ENCODE measurements at places on chromosomes 13 and 19.

DNA sequence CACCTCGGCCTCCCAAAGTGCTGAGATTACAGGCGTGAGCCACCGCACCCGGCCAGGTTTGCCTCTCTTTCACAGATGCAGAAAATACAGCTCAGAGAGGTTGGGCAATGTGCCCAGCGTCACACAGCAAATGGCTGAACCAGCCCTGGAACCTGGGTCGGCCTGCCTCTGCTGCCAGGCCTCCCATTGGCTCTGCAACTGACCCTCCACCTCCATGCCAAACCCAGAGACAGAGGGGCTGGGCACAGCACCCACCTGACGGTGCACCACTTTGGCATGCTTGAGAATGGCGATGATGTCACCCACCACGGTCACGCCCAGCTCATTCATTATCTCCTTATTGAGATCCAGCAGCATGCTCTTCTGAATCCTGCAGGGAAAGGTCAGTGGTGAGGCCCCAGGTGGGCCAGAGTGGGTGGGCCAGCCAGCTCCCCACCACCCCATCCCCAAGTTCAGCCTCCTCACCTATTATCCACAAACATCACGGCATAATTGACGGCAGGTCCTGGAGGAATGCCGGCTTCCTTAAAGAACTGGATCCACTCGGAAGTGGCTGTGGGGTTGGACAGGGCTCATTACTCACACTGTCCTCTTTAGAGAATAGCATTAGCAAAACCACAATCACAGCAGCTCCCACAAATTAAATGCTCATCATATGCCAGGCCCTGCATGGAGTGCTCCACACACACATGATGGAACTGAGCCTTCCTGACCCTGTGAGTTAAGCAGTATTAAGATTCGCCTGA, 12.2 kb downstream of the C19orf47 start:
- DNase-seq, result no peak

GRCh38 chr13:41655997-41656396, 198.6 kb downstream of the RGCC start:
- DNase-seq, result no peak

DNA sequence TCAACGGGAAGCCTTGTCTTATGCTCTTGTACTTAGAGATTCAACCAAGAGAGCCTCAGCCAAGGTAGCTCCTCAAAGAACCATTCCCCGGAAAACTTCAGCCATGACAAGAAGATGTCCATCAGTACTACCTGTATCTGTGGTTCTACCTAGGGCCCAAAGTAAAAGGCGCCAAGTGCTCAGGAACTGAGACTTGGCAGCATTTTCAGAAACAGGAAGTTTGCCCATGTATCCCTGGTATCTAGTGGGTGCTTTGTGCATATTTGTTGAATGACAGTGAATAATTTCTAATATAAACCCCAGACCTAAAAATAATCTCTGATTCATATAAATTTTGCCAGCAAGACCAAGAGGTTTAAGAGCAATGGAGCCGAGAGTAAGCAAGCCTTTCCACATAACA, 7.2 kb downstream of the FAM216B start:
- DNase-seq, result no peak

DNA sequence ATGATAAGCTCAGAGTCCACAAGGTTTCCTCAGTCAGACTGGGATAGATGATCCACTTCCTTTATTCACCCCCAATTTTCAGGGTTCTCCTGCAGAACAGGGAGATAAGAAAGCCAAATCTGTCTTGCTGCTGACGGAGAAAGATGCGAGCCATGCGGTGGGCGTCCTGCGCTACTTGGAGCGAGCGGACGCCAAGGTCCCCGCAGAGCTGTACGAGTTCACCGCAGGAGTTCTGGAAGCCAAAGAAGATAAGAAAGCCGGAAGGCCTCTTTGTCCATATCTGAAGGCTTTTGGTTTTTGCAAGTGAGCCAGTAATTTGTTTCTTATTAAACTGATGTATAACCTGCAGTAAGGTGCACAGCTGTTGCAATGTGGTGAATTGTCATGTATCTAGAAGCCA, 66.7 kb downstream of the SLC7A9 start:
- DNase-seq, result no peak

- DNase-seq, result no peak
Measured at GRCh38 chr13:37561031-37561430, 37.5 kb downstream of the POSTN start.

DNA sequence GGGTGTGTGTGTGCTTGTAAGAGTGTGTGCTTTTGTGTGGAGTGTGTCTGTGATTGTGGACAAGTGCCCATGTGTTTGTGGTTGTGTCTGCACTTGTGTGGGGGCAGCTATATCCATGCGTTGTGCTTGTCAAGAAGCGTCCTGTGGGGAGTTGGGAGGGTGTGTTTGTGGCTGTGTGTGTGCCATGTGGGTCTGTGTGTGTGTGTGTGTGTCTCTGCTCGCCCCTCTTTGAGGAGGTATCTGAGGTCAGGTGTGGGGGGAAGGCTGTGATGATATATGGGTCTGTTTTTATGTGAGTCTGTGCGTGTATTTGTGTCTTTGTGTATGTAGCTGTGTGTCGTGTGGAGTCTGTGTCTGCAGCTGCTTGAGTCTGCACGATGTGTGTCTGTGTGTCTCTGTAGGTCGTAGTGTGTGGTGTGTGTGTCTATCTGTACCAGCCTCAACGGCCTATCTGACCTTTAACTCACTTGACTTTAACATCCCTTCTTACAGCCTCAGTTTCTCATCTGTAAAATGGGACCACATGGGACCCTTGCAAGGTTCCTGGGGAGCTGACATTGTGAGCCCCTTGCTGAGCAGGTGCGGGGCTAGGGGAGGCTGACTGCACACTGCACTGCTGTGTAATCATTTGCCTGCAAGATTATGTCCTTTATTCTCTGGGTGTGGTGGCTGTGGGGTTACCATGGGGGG, 4.0 kb upstream of the NFIC start:
- no peak for DNase-seq

- no peak for DNase-seq
Measured at GRCh38 chr19:49129238-49129583, 9.9 kb downstream of the PPFIA3 start.

DNA sequence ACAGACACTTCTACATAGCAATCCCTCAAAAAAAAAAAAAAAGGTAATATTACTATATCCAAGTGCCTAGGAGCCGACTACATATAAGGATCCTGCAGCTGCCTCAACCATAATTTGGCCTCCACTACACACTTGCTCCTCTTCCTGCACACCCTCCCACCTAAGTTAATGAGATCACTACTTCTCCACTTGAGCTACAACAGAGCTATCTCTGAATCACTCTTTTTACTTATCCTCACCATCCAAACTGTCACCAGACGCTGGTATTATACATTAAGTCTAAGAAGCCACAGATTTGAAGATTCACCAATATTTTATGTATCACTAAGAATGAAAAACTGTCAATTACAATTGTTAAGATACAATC, 8.3 kb downstream of the OBI1 start:
- no peak for DNase-seq

GRCh38 chr13:111855786-111856185, 211.2 kb upstream of the SOX1 start:
- no peak for DNase-seq

- DNase-seq, result no peak
Measured at GRCh38 chr19:1291761-1292418, 6.2 kb downstream of the EFNA2 start.

GRCh38 chr13:29472332-29472961, 123.0 kb downstream of the SLC7A1 start:
- peak; percentile 14 for DNase-seq

DNA sequence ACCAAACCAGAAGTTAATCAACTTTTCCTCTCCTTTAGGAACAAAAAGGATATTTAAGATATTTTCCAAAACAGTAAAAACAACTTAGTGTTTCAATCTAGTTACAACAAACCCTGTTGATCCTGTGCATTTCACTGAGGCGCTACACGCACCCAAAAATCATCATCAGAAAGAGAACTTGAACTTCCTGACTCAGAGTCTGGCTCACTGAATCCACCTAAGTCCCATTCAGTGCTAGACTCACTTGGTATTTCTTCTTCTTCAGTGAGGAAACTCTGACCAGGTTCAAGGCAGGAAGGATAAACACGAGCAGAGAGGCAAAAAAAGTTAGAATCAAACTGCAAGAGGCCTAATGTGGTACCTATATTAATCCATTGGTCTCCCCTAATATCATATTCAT, 2.2 kb downstream of the KBTBD6 start:
- DNase-seq, result no peak

- no peak for DNase-seq
Measured at GRCh38 chr19:14393329-14393728, 12.1 kb downstream of the ADGRE5 start.

DNA sequence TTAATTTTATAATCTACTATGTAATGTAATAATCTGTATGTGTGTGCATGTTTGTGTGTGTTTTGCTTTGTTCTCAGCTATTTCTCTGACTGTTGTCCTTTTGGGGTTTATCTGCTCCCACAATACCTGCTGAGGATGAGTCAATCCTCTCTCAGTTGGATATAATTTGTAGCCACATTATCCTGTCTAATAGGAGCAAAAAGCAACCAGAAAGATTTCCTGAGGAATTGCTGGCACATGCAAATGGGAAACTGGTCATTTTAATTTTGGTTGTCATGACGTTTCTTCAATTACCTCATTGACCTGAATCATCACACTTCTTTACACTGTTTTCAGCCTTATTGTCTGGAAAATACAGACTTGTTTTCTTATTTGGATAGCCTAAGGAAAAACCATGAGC, 488.4 kb downstream of the KLF5 start:
- DNase-seq, result no peak

DNA sequence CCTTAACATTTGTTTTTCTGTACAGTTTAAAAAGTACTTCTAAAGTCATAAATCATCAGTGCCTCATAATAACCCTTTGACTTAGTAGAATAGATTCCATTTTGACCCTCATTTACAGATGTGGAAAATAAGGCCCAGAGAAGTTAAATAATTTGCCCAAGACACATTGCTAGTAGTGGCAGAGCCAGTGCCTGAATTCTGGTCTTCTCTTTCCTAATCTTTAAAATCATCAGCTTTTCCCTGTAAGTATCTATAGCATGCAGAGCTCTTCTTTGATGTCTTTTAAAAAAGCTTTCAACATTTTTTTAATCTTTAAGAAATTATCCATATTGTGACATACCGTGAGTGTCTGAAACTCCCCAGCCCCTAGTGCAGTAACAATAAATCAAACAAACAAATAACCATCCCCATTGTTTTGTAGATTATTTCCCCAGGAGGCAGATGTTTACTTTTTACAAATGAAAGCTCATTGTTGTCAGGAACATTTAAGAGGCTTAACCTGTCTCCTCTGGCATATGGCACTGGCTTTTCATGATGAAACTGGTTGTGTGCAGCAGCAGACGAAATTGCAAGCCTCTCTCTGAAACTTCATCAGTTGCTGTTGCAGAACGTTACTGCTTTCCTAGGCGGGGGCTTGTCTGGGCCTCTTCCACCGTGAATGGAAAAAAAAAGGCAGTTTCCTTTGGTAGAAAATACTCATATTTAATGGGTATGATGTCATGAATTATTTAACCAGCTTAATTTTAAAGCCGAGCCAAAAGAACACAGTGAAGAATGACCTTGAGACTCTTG, 31.7 kb upstream of the PCDH8 start:
- DNase-seq, result no peak

- DNase-seq, result no peak
Measured at GRCh38 chr13:21884965-21885567, 214.2 kb downstream of the FGF9 start.

GRCh38 chr19:35037716-35038622, 3.6 kb upstream of the HPN start:
- DNase-seq, result no peak

DNA sequence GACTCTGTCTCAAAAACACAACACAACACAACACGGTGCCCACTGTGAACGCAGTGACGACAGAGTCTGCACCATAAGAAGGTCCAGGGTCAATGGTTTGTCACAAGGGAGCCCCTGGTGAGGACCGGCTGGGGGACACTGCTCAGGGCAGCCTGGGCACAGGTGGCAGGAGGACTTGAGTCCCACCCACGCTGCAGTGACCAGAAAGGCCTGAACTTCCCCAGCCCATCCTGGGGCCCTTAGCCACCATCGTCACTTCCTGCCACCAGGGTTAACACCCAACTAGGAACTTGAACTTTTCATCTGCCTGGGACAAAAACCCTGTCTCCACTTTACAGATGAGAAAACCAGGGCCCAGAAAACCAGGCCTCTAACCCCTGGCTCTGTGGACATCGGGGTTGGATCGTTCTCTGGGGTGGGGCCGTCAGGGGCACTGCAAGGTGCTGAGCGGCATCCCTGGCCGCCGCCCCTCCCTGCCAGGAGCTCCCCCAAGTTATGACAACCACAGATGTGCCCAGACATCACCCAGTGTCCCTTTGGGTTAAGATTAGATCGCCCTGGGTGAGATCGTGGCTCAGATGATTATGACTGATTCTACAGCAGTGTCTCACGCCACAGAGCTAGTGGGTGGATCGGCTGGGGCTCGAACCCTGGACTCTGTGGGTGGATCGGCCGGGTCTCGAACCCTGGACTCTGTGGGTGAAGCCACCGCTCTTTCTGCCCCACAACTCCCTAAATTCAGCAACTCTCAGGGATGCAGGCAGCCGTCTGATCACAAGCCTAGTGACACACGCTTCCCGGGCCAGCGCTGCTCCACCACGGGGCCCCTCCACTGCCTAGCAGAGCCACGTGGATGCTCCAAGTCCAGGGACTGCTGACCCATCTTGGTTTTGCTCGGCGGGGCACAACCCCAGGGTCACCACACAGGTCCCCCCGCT, 14.0 kb downstream of the MOB3A start:
- no peak for DNase-seq

DNA sequence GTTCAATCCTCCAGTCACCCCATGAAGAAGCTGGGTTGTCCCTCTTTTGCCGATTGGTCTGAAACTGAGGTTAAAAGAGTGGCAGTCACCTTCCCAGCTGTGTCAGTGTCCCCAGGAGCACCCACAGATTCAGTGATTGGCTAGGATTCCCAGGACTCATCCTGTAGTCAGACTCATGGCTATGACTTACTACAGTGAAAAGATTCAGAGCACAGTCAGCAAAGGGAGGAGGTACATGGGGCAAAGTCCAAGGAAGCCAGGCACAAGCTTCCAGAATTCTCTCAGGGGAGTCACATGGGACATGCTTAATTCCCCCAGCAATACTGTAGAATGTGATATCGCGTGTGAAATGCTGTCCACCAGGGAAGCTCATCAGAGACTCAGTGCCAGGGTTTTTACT, 14.2 kb downstream of the ZNF473 start:
- no peak for DNase-seq

DNA sequence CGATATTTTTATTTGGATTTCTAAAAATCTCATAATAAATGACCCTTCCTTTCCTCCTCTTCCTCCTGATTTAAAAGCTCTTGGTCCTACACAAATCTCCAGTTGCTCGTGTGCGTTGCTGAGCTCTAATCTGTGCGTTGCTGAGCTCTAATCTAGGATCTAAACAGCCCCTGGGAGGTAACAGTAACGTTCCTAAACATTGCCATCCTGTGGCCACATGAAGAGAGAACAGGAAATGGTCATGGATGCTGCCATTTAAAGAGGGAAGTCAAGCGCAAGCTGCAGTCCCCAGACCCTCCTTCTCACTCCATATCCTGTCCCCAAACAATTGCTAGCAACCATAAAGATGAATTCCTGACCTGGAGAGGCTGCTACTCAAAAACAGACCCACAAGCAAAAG, 170.8 kb downstream of the NUFIP1 start:
- DNase-seq, result no peak

Measured in NCI-H1436 (cell line).